ENCODE measurements at places on chromosomes 1 and 21. TPM values are rescaled to one million over a fixed set of nuclear protein-coding genes. Genes with fewer than 3 reads are reported as not detected.

- DNase-seq = no peak
Measured at GRCh38 chr1:94253456-94254017, 16.2 kb upstream of the ARHGAP29 start.

DNA sequence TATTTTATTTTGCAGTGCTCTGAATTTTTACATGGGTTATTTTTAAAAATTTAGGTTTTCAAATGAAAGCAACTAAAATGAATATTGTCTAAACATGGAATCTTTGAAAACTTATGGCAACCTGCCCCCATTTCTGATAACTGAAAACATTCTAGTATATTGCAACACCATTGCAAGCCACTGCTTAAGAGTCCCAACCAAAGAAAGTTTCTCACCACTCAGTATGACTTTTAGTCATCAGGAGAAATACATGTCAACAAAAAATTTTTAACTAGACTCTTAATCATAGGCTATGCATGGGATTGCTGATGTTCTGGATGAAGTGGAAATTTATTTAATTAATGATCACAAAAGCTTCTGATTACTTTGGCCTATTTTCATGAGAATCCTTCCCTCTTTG, 112.1 kb downstream of the TNFSF18 start:
- DNase-seq = no peak

DNA sequence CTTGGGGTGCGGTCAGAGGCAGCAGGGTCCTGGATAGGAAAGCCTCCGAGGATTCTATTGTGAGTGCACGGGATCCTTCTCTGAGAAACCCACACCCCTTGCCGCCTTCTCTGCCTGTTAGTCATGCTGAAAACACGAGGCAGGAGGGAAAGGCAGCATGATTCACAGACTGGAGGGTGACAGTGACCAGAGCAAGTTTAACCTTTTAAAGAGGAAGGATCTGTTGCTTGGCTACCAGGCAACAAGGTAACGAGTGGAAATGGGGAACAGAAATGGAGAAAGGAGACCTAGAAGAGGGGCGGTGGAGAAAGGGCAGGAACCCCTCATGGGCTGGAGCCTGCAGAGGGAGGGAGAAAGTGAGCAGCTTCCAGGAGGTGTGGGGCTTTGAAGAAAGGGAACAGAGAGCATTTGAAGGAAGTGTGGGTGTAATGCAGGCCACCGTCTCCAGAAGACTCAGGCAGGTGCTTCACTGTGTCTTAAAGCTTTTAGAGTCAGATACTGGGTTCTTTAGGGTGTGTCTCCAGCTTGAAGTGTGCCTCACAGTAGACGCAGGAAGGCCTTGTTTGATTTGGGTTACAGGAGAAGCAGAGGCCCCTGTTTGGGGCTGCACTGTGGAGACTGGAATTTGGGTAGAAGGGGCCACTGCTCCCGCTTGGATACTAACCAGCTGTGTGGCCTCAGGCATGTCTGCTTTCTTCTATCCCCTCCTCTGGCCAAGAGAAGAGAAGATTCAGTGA, 19.1 kb downstream of the OPTC start:
- peak; percentile 93 for DNase-seq

Gene KCNQ4
- not detected for total RNA-seq

Gene RGS13
- total RNA-seq = 0.20 TPM

- peak; percentile 70 for DNase-seq
Measured at GRCh38 chr1:179921981-179922872, 32.4 kb upstream of the CEP350 start.

Gene CLCA4
- total RNA-seq = not detected

Gene S1PR1
- total RNA-seq = 0.84 TPM

GRCh38 chr1:4018466-4019146, 118.5 kb upstream of the C1orf174 start:
- DNase-seq = no peak

Gene TENT5C
- 0.78 TPM for total RNA-seq

GRCh38 chr1:207978441-207978840, 67.5 kb upstream of the CD34 start:
- DNase-seq = no peak

DNA sequence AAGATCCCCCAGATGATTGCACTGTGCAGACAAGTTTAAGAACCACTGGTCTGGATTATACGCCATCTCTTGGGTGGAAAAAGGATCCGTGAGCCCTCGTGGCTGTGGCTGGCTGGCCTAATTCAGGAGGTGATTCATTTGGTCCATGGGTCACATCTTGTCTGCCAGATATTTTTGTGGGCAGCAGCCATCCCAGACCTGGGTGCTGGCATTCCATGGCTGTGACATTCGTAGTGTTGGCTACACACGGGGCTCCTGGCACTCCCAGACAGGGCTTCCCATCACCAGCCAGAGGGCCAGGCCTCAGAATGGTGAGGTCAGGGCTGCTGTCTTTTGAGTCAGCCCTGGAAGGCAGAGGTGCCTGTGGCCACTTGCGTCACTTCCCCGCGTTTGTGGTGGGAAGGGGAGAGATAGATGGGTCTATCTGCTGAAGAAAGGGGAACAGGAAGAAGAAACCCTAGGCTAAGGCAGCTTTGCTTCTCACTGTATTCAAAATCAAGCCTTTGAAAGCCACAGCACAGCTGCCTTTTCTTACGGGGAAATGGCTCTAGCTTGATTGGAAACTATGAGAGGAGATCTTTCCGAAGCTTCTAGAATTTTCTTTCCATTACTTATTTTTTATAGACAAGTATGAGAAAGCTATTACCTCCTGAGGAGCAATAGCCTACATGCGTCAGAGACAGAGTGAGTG, 32.4 kb downstream of the EIF2D start:
- peak; percentile 86 for DNase-seq

Data from RPMI7951 (cell line).